Astrocyte of the hippocampus (primary cell): ENCODE measurements at places on chromosomes 13 and 19.

- no peak for DNase-seq
Observed at GRCh38 chr19:45640849-45641273, 1.7 kb upstream of the EML2 start.

DNA sequence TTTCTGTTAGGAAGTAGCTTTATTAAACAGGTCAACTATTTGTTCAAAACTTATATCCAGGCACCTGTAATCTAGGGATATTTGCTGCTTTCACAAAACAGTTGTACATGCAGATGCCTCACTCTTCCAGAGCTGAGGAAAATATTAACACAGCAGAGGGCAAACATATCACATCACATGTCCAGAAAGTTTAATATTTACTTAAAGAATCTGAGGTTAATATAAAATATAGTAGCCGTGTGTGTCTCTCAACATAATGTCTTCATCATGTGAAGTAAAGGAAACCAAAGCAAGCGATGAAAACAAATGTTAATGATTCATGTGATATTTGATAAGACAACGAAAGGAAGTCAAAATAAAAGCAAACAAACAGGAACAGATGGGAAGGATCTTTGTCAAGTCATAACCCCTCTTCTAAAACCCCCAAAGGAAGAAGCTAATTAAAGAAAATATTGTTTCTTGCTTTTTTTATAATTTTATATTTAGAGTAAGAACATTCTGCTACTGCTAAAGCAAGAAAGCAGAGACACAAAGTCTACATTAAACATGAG is 418.8 kb downstream of the DACH1 start:
- no peak for DNase-seq

DNA sequence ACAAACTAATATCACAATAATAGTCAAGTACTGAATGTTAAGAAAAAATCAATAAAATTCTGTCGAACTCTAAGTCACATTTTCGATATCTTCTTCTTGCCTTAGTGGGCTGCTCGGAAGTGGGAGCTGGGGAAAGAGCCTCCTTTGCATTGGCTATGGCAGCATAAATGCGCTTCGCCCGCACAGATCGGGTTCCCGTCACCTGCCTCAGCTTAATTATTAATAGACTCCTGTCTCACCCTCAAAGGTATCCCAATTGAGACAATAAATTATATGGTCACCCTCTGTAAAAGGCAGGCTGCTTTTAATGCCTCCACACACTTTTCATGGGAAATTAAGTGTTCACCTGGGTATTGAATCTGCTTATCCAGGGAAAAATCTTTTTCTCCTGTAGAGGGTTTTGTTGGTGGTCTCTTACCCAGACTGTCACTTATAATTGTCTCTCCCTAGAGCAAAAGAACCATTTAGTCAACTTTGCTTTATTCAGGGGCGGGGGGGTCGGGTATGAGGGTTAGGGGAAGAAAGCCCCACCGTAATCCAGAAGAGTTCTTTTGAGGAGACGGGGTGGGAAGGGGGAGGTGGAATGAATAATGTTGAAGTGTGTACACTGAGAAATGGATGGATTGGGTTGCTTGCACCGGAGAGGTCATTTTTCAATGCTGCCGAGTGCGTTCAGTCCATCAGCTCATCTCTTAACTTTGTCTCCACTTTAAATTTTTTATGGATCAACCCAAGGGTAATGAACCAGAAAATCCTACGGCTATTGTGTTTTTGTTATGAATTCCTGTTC is 682.6 kb upstream of the SGCG start:
- DNase-seq, result no peak

DNA sequence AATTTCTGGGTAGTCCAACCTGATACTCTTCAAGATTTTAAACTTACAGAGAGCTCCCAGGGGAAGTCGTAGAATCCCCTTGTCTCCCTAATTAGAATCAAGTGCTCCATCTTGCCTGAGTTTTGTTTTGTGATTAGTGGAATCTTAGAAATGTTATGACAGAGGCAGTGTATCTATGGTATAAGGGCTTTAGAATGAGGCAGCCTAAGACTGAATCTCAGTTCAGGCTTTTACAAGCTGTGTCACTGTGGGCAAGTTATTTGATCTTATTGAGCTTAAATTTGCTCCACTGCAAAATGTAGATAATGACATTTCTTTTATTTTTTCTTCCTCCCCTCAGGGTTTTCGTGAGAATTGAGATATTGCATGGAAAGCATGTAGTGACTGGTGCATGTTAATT is 215.5 kb downstream of the POSTN start:
- DNase-seq, result no peak

- peak; percentile 80 for DNase-seq
Observed at GRCh38 chr13:80979035-80979641, 638.2 kb upstream of the SPRY2 start.

DNA sequence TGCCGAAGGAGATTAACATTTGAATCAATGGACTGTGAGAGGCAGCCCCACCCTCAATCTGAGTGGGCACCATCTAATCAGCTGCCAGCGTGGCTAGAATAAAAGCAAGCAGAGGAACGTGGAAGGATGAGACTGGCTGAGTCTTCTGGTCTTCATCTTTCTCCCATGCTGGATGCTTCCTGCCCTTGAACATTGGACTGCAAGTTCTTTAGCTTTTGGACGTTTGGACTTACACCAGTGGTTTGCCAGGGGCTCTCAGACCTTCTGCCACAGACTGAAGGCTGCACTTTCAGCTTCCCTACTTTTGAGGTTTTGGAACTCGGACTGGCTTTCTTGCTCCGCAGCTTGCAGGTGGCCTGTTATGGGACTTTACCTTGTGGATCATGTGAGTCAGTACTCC is 14.7 kb downstream of the NHLRC3 start:
- no peak for DNase-seq

- DNase-seq, result peak; percentile 76
Observed at GRCh38 chr19:51354742-51355148, 11.4 kb downstream of the ETFB start.

GRCh38 chr13:44710576-44710975 is 134.4 kb upstream of the TSC22D1 start:
- DNase-seq, result peak; percentile 90

- DNase-seq, result no peak
Observed at GRCh38 chr13:60571571-60571970, 174.6 kb downstream of the TDRD3 start.

GRCh38 chr19:44767295-44768180 is 10.2 kb upstream of the CBLC start:
- DNase-seq, result no peak

- peak; percentile 41 for DNase-seq
Observed at GRCh38 chr13:26558074-26558805, 757 bp downstream of the WASF3 start.

DNA sequence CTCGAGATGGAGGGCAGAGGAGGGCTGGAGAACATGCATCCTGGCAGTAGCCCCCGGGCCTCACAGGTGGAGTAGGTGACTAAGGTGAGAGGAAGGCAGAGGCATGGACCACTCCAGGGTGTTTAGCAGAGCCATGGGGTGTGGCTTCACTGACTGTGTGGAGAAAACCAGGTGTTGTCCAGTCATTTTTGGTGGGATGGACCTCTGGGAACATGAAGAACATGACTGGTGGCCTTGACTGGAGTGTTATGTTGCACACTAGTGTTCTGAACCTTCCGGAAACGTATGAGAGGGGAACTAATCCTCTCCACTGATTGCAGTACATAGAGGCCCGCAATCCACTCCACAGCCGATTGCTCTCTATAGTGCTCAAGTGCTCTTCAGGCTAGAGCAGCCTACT is 16.9 kb downstream of the MED26 start:
- DNase-seq, result no peak

DNA sequence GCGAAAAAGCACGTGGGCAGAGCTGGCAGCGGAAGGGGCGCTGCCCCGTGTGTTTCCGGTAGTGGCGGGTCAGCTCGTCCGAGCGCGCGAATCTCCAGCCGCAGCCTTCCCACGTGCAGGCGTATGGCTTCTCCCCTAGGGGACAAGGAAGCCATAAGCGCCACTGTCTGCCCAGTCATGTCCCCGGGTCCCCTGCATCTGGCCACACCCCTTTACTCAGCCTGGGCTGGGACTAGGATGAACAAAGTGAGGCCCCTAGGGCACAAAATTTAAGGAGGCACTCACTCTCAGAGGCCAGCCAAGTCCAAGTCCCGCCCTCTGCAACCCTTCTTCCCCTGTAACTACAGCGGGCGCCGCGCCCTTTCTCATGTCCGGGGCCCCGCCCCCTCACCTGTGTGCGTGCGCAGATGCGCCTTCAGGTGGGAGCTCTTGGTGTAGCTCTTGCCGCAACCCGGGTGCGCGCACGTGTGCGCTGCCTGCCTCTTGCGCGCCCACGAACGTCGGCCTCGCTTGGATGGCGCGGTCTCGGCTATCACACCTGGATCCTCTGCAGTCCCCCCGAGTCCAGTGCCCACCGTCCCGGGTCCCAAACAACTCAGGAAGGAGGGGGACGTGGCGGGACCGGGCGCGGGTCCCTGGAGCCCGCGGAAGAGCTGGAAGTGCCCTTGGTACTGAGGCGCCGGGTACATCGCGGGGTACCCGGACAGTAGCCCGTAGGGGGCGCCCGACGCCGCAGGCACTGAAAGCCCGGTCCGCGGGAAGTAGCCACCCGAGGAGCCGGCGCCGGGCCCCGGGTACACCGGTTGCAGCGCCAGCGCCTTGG is 1.9 kb downstream of the KLF1 start:
- DNase-seq, result peak; percentile 69

- DNase-seq, result peak; percentile 57
Observed at GRCh38 chr13:100630555-100630954, 42.0 kb upstream of the GGACT start.

DNA sequence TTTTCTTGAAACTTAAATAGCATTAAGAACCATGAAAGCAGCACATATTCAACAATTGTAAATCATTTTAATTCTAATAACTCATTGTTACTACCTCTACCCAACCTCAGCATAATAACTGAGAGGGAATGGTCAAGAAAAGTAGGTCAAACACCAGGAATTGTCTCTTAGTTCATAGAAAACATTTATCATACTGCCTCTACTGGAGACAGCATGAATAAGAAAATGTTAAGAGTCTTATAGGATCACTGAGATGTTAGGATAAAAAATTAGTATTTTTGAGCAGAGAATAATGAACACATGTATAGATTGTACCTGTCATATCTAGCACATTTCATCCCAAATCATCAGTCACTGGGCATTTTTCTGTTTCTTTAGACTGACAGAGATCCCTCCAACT is 515.3 kb downstream of the PCDH9 start:
- DNase-seq, result no peak

DNA sequence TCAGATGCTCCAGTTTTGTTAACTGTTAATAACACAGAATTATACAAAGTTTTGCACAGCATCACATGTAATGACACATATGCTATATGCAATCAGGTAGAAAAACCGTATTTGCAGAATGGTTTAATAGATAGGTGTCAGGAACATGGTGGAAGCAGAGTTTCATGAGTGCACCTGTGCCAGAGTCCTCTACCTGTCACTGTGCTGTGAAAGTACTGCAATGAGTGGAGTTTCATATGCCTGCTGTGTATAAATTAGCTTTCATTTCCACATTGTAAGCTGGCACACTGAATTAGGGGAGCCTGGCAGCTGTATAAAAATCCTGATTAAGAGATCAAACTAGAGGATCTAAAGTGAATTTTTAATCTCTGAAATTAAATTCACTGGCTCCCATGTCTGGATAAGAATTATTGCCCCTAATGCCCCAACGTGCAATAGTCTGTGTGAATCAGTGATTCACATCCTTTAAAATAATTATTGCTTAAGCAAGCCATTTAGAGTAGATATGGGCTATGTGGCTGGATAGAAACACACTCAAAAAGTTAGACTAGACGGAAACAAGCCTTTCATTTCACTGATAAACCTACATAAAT is 8.5 kb upstream of the EEF1AKMT1 start:
- no peak for DNase-seq
